ENCODE measurements at places on chromosomes 5 and 9.

- DNase-seq, result no peak
Measured at GRCh38 chr9:123724211-123724796, 205.6 kb downstream of the DENND1A start.

DNA sequence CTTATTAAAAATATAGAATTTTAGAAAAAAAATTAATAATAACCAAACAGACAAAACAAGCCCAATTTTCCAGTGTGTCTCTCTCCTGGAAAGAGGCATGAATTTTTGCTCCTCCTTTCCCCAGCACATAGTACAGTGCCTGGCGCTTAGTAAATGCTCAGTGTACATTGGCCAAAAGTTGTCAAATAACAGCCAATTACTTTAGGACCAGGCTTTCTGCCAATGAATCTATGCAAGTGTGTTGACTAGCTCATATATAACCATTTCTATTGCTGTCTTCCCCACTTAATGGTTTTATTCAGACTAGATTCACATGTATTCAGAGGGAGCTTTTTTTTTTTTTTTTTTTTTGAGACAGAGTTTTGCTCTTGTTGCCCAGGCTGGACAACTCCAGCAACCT lies 120.1 kb upstream of the CD180 start:
- DNase-seq, result no peak

GRCh38 chr5:177430140-177430951 lies 3.9 kb downstream of the GRK6 start:
- no peak for DNase-seq

DNA sequence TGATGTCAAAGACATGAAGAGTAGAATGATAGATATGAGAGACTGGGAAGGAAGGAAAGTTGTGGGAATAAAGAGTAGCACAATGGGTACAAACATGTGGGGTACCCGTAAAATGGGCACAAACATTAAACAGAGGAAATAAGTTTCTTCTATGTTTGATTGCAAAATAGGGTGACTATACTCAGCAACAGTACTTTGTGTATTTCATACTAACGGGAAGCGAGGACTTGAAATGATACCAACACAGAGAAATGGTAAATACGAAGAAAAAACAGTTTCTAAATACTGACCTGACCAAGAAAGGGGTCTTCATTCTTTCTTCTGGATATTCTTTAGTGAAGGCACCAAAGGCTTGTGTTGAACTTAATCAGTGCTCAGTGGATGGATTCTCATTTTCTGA lies 31.1 kb downstream of the ATP6V0E1 start:
- DNase-seq, result no peak

DNA sequence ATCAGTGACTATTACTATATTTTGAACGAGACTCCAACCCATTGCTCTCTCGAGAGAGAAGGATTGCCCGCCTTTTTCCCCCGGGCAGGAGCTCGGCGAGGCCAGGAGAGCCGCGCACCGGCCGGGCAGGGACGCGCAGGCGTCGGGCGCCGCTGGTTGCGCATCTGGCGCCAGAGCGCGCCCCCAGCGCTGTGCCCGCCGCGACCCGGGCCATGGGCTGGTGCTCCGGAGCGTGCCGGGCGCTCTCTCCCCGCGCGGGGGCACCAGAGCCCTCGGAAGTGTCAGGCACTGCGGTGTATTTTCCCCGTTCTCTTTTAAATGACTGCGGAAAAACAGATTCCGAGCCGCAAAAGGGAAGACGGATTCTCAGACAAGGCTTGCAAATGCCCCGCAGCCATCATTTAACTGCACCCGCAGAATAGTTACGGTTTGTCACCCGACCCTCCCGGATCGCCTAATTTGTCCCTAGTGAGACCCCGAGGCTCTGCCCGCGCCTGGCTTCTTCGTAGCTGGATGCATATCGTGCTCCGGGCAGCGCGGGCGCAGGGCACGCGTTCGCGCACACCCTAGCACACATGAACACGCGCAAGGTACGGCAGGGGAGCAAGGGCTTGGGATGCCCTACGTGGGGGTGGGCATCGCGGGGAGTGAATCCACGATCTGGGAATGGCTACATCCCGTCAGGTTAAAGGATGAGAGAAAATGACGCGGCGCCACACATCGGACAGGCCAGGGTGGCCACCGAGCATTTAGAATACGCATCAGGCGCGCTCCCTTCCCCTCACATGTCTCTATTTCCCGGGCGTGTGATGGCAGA lies 1.1 kb upstream of the NTRK2 start:
- no peak for DNase-seq

DNA sequence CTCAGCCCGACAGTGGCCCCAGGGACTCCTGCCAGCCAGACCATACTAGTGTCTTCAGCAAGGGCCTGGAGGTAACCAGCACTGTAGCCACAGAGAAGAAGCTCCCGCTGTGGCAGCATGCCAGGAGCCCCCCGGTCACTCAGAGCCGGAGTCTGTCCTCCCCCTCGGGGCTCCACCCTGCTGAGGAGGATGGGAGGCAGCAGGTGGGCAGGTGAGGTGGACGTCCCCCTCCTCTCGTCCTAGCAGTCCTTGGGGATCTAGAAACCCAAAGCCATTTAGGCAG lies 28.0 kb upstream of the LRRC14B start:
- no peak for DNase-seq

- DNase-seq, result no peak
Measured at GRCh38 chr9:76818271-76818670, 54.0 kb downstream of the PCA3 start.

- no peak for DNase-seq
Measured at GRCh38 chr5:138011991-138012390, 20.9 kb downstream of the FAM13B start.

GRCh38 chr5:65150599-65151304 lies 331.0 kb downstream of the ADAMTS6 start:
- DNase-seq, result no peak

DNA sequence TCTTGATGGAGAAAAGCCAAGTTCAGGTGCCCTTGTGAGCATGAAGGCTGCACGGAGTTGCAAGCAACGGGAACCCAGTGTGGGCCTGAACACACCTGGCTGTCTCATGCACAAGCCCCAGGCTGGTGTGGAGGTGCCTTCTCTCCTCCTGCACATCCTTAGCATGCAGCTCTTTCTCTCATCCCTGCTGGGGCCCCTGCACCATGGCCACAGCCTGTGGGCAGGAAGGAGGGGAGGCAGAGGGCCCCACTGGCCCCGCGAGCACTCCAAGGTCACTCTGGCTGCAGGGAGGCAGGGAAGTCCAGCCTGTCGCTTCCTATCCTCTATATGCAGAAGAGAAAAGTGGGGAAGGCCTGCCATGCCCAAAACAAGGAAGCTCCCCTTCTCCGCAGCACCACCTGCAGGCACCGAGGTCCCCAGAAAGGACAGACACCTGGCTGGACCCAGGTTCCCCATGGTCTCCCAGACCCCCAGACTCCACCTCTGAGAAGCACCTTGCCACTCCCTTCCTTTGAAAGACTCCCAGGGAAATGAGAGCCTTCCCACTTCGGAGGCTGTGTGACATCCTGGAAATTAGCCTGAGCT lies 18.6 kb downstream of the STKLD1 start:
- no peak for DNase-seq

GRCh38 chr5:143401227-143402016 lies 2.1 kb downstream of the NR3C1 start:
- DNase-seq, result no peak

GRCh38 chr5:140631036-140631417 lies 1.9 kb downstream of the CD14 start:
- no peak for DNase-seq

GRCh38 chr5:169592937-169593650 lies 9.5 kb downstream of the SPDL1 start:
- DNase-seq, result no peak

DNA sequence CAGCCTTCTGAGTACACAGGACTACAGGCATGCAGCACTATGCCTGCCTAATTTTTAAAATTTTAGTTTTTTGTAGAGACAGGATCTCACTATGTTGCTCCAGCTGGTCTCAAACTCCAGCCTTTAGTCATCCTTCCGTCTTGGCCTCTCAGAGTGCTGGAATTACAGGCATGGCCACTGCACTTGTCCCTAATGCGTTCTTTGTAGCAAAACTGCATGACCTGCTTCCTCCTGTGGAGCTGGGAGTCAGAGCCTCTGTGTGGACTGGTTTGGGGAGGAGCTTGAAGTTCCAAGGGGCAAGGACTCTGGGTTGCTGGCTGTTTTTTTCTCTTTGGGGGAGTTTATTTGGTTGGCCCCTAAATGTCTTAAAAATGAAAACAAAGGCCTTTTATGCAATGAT lies 22.7 kb upstream of the ANKRD34B start:
- DNase-seq, result no peak

- no peak for DNase-seq
Measured at GRCh38 chr5:134833340-134834032, 12.3 kb upstream of the C5orf24 start.

DNA sequence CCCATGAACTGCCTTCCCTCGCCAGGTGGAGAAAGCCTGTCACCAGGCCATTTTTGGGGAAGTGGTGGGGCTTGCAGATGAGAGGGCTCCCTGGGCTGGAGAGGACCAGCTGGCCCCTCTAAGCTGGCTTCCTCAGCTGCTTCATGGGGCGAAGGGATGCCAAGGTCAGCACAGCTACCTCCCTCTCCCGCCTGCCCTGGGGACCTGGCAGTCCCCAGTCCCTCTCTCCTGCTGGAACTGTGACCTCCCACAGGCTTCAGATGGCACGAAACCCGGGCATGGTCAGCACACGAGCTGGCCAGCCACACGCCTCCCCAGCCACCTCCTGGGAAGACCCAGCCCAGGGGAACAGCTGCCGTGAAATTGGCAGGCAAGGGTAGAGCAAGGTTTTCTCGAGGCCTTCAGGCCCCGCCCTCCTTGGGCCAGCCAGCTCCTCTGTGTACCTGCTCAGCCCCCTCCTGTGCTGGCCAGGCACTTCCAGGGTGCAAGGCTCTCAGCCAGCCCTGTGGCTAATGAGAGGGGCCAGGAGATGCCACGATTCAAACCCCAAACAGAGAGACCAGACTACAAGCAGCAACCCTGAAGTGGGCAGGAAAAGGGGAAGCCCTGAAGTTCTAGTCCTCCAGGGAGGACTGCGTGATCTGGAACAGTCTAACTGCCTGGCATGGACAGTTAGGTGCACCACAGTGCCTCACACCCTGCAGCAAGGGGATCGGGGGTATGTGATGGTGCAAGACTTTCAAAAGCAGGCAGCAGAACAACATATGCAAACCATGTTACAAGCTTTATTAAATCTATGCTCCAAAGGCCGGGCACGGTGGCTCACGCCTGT lies 12.9 kb downstream of the PLPP7 start:
- no peak for DNase-seq

- no peak for DNase-seq
Measured at GRCh38 chr5:126490167-126490940, 67.1 kb downstream of the GRAMD2B start.

DNA sequence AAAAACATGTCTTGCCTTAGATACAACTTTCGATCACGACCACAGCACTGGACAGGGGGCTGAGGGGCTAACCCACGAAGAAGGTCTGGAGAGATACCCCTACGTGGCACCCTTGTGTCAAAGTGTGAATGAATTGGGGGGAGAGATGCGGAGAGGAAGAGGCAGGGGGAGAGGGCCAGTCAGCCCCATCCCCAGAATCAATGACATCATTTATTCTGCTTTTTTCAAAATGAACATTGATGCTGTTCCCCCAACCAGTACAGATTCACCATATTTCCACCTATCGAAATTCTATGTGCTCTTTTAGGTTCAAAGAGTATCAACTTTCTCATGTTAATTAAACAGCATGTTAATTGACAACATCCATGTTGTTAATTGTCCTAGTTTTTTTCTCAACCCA lies 32.4 kb downstream of the DAP start:
- DNase-seq, result no peak

DNA sequence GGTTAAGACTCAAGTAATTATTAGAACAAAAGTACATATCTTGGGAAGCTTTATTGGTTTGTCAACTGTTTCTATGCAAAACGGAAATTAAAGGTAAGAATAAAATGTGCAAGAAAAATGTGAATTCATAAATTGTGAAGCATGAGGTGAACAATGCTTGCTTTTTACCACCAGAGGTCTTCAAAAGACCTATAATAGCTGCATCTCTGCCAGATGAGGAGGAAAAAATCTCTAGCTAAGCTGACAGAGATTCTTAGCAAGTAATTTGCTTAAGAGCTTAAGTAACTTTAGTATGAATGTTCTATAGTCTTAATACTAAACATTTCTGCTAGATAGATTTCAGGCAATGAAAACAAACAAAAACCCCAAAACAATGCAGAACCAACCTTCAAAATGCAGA lies 54.1 kb downstream of the MRPS30 start:
- no peak for DNase-seq

GRCh38 chr9:124146031-124146561 lies 111.7 kb upstream of the NEK6 start:
- no peak for DNase-seq

DNA sequence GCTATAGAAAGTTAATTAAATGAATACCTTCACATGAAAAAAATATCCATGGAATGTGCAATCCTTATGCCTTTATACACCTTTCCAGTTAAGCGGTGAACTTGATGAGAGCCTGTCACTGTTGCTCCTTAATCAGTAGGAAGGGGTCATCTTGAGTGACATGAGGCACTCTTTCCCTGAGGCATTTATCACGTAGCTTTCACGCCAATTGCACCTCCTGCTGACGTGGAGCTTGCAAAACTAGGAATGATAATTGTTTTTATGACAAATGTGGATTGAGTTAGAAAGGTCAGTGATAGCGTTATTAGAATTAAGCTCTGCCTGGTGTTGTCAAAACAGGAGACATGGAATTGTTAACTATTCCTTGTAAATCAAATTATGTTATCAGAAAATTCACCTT lies 79.7 kb downstream of the SLF1 start:
- DNase-seq, result no peak

- no peak for DNase-seq
Measured at GRCh38 chr9:68949271-68950000, 64.5 kb downstream of the PRKACG start.

- DNase-seq, result no peak
Measured at GRCh38 chr9:85577353-85577952, 164.3 kb downstream of the AGTPBP1 start.

DNA sequence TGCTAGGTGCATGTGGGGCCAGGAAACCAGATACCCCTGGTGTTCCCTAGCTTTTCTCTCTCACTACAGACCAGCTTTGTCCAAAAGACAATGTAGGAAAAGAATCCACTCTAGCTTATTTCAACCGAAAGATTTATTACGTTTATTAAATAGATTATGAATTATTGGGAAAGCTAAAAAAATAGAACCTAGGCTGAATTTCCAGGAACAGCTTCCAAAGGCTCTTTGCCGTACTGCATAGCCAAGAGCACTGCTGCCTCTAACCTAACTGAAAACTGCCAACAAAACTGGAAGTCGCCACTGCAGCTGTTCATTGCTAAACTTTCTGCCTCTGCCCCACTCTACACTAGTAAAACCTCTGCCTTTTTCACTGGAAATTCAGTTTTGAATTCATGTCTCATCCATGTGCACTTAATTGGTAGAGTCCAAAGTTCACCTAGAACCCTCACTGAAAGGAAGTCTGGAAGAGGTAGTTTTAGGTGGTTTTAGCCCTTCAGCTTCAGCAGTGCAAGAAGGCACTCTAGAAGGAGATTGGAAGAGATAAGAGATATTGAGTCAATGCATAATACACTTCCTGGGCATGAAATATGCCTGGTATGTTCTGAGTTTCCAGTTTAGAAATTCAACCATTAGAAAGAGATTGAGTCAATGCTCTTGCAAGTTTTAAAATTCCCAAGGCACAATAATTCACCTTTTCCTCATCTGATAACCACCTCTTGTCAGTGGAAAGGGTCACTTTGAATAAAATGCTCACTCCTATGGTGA lies 927.9 kb downstream of the MAT2B start:
- DNase-seq, result no peak

- DNase-seq, result no peak
Measured at GRCh38 chr9:127637322-127637847, 25.3 kb downstream of the STXBP1 start.

GRCh38 chr9:125169895-125170294 lies 19.7 kb downstream of the PPP6C start:
- no peak for DNase-seq

GRCh38 chr5:126677121-126677520 lies 76.4 kb downstream of the PHAX start:
- DNase-seq, result no peak
